ENCODE measurements at places on chromosomes 7 and 10.

GRCh38 chr7:102935450-102936115 is 22.8 kb downstream of the LRRC17 start:
- no peak for DNase-seq

DNA sequence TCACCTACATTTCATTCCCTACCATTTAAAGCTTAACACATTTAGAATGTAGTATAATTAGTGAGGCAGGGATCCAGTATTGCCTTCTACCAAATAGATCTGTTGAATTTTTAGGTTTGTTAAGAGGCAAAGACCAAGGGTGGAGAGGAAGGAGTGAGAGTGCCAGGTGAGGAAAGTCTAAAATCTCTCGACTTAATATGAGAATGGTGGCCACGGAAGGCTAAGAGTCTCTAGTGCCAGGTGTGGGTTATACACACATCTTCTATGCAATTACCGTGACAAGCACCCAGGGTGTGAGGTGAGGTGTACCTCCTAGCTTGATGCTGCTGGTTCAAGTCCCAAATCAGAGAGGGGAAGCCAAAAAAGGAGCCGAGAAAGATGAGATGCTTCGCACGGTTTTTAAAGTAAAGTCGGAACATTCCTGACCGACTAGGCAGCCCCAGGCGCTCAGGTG is 439 bp downstream of the IQUB start:
- DNase-seq: no peak

- DNase-seq: no peak
These were observed 185.4 kb downstream of the SEC23IP start for GRCh38 chr10:120077707-120078492.

DNA sequence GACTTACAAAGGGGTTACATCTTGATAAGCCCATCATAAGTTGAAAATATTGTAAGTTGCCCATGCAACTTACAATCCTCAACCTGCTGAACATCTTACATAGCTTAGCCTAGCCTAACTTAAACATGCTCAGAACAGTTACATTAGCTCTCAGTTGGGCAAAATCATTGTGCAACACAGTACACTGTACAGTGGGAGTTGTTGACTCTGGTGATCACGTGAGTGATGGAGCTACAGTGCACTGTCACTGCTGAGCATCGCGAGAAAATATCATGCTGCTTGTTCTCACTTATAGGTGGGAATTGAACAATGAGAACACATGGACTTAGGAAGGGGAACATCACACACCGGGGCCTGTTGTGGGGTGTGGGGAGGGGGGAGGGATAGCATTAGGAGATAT is 214.9 kb upstream of the ZMIZ1 start:
- no peak for DNase-seq

- no peak for DNase-seq
These were observed 43.7 kb upstream of the C7orf33 start for GRCh38 chr7:148546857-148547256.

DNA sequence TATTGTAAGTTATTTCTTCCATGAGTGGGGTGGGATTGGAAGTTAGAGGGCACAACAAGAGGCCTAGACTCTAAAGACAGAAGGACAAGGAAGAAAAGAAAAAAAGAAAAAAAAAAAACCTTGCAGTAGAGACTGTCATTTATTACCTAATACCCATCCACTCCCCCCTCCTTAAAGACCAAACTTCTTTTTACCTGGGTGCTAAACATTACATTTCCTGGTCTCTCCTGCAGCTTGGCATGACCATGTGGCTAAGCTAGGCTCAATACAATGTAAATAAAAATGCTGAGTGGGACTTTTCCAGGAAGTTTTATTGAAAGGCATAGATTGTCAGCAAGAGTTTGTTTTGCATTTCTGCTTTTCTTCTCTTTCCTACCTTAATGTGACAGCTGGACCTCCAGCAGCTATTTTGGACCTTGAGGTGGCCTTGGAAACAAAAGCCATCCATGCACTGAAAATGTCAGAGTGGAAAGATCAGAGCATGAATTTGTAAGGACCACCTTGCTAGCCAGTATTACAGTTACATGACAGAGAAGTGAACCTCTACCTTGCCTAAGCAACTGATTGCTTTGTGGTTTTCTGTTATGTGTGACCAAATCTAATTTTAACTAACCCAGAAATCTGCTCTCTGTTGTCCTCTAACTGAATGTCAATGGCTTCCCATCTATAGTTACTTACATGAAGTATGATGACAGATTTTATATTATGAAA is 81.3 kb upstream of the SFMBT2 start:
- DNase-seq: no peak

DNA sequence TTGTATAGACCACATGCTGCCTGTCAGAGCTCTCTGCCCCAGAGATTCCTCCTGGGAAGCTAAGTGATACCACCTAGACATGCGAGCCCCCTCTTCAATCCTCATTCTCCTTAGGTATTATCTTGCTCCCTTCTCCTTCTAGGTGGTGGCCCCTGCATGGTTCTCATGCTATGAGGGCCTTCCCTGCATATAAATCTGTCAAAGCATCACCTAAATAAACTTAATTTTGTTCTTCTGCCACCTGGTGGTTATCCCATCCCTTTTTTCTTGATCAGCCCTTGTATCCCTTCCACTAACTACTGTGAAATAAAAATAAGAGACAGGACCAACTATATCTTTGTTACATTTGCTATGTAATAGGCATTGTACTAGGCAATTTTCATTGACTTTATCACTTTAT is 242.1 kb downstream of the CDC14C start:
- DNase-seq: no peak

GRCh38 chr7:22201186-22201880 is 155.6 kb downstream of the RAPGEF5 start:
- DNase-seq: no peak

DNA sequence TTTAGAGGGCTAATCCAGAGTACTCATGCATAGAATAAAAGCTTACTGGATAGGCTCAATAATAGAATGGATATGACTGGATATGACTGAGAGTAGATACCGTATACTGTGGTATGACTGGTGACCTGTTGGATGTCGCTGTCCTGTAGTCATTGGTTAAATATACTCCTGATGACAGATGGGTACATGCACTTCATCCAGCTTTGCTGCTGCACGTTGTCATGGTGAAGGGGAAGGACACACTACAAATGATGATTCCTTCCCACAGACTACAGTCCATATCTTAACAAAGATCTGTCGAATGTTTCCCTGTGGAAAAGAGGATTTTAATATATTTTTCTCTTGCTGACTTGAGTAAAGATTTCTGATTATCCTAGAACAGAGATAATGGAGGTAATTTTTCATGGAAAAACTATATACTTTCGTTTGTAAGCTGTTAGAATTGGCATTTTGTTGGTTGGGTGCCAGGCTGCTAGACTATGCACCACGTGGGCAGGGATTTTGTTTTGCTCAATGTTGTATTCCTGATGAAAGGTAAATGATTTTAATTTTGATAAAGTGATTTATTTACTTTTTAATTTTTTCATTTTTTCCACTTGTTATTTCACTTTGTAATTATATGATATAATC is 97.3 kb downstream of the PPP1R9A start:
- no peak for DNase-seq

DNA sequence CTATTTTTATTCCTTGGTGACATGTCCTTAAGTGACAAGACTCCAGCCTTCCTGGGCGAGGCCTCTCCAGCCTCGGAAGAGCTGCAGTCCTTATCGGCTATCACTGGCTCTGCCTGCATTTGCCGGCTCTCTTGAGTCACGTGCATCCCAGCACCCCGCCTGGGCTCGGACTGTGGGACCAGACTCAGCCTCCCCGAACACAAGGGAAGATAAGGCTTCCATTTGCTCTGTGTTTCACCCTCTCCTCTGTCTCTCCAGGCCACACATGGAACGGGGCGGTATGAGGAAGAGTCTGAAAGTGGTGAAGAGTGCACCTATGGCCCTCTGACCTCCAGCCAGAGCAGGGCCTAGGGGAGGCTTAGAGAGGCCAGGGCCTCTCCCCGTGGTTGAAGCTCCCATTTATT is 4.7 kb downstream of the GDF2 start:
- no peak for DNase-seq

- no peak for DNase-seq
These were observed 27.7 kb upstream of the CAMK1D start for GRCh38 chr10:12321641-12322040.

GRCh38 chr7:100544967-100545359 is 6.0 kb downstream of the AGFG2 start:
- DNase-seq: no peak

GRCh38 chr10:80075781-80076180 is 2.7 kb upstream of the TMEM254 start:
- no peak for DNase-seq

DNA sequence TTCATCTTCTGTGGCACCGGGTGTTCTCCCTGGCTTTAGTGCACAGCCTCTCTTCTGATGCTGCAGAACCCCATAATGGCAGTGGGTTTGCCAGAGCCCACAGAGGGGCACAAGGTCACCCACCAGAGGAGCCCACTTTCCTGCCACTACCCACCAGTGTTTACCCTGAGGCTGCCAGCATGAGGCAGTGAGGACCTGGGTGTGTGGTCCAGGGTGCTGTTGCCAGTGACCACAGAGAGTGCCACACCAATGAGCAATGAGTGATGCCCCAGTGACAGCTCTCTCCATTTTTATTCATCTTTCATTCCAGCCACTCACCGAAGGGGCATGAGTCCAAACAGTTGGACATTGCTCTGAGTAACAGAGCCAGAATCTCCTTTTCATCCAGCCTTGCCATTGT is 34.8 kb downstream of the MTURN start:
- DNase-seq: no peak

DNA sequence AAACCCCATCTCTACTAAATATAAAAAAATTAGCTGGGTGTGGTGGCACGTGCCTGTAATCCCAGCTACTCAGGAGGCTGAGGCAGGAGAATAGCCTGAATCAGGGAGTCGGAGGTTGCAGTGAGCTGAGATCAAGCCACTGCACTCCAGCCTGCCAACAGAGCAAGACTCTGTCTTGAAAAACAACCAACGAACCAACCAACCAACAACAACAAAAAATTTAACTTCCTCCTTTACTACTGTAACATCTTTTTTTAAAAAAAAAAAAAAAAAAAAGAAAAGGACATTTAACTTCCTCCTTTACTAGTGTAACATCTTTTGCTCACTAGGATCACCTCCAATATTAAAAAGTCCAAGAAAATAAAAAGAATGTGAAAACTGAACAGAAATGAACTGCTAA is 92.3 kb upstream of the TMEM168 start:
- peak; percentile 50 for DNase-seq

GRCh38 chr10:129194181-129194870 is 272.7 kb upstream of the MGMT start:
- DNase-seq: no peak

DNA sequence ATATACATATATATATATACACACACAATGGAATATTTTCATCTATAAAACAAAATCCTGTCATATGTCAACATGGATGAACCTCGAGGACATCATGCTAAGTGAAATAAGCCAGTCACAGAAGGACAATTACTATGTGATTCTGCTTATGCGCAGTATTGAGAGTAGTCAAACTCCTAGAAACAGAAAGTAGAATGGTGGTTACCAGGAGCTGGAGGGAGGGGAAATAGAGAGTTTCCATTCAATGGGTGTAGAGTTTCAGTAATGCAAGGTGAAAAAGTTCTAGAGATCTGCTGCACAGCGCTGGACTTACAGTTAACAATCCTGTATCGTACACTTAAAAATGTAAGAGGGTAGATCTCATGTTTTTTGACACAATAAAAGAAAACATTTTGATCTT is 181.9 kb downstream of the CDCA7L start:
- DNase-seq: no peak

GRCh38 chr7:13197501-13197900 is 510.1 kb downstream of the ARL4A start:
- DNase-seq: no peak

- no peak for DNase-seq
These were observed 45.4 kb downstream of the KAT6B start for GRCh38 chr10:74871595-74872382.

DNA sequence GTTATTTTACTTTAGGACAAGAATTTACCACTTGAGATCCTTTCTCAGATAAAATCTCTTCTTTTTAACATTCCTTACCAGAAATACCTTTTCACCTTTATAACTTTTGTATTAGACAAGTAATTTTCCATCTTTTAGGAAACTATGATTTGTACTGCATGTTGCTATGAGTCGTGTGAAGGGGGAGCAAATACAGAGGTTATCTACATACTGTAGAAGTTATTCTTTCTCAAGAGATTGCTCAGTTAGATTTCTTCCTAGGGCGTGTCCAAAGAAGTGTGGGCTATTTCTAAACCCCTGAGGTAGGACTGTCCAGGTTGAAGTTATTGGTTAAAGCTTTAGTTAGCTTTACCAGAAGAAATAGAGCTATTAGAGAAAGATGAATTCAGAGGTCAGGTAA is 30.2 kb upstream of the ARHGAP12 start:
- no peak for DNase-seq

DNA sequence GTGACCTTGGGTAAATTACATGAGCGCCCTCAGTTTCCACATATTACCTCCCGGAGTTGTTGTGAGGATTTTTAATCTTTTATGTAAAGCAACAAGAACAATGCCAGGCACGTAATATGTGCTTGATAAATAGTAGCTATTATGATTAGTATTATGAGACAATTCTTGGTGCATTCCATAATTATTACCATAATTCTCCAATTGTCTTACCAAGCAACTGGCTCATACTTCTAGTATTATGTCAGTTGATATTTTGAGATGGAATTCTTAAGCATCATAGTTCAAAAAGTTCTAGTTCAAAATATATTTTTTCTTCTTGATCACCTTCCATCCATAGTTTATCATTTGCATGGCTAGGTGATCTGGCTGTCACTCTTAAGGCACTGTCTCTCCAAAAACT is 259.0 kb downstream of the BBS9 start:
- DNase-seq: no peak

DNA sequence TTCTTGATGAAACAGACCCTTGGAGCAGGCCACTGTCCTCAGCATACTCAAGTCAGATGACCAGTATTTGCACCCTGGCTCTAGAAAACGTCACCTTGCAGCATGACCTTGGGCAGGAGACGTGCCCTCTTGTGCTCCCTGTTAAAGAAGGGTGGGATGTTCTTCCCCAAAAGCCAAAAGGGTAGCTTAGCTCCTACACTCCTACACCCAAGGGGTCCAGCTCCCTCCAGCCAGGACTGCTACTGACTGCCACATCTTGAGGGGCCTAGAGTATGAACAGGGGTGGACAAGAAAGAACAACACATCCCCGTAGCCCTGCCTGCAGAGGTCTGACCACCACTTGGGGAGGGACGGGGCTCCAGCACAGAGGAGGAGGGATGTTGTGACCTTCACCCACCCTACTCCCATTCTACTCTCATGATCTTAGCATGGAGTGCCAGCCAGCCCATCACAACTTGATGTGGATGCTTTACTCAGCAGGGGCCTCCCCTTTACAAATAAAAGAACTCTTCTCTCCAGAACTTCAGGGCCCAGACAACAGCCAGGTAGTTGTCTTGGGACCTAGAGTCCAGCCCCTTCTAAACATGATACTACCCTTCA is 165.3 kb upstream of the ZMIZ1 start:
- DNase-seq: no peak

DNA sequence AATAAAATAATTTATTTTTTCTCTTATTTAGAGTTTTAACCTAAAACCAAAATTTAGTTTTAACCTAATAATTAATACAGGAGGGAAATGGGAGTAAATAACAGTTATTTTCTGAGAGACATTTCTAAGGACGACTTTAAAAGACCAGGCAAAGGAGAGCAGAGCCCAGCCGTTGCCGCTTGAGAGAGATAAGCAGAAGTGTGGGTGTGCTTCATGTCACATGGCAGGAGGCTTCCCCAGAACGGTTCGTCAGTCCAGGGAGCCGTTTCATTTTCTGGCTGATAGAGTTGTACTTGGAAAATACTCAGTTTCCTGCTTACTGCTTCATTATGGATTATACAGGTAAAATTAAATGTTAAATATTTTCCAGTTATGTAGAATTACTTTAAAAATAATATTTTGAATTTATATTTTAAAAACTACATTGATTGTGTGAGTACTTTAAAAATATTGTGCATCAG is 61.4 kb downstream of the ST7 start:
- peak; percentile 43 for DNase-seq
